Neuronal stem cell (in vitro differentiated cells): ENCODE measurements at places on chromosomes 5 and 9.

- no peak for DNase-seq
Measured at GRCh38 chr5:78361631-78361993, 1.2 kb downstream of the SCAMP1 start.

GRCh38 chr5:82393951-82394350 is 115.8 kb upstream of the RPS23 start:
- DNase-seq, result no peak

GRCh38 chr5:130884023-130884422 is 281.0 kb downstream of the HINT1 start:
- peak; percentile 24 for DNase-seq

- DNase-seq, result peak; percentile 56
Measured at GRCh38 chr5:93890657-93891056, 149.3 kb upstream of the POU5F2 start.

DNA sequence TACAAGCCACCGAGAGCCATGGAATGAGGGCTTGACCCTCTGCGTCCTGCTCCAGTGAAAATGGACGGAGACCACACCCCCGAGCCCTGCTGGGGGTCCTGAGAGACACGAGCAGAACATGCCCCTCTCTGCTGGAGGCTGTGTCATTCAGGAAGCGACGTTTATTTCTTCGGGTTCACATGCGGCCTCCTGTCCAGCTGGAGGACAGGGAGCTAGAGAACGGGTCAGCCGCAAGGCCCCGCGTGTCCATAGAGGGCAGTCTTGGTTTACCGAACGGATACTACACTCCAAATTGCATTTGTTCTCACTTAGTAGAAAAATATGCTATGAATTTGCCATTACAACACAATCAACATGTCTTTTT is 36.1 kb downstream of the MRPL36 start:
- DNase-seq, result peak; percentile 18

DNA sequence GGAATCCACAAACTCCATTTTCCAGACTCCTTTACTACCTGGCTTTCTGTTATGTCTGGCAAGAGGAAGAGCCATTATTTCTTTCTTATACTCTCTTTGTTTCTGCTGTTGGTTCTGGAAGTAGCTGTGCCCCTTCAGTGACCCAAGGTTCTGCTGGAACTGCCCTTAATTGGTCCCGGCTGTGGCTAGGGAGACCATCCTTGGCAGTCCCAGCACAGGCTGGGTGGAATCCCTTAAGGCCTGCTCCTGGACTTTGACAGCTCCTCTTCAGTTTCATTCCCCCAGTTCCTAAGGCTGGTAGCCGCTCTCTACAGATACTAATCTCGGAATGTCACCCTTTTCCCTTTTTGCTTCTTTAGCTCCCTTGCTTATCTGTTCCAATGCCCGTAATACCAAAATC is 81.9 kb upstream of the GLIS3 start:
- DNase-seq, result no peak
